Lung (tissue), 17 donors: ENCODE measurements at places on chromosomes 11 and 22. TPM values are rescaled to one million over a fixed set of nuclear protein-coding genes. Genes with fewer than 3 reads are reported as not detected.

GRCh38 chr11:100908746-100909145, 220.9 kb downstream of the PGR start:
- DNase-seq: no peak

DNA sequence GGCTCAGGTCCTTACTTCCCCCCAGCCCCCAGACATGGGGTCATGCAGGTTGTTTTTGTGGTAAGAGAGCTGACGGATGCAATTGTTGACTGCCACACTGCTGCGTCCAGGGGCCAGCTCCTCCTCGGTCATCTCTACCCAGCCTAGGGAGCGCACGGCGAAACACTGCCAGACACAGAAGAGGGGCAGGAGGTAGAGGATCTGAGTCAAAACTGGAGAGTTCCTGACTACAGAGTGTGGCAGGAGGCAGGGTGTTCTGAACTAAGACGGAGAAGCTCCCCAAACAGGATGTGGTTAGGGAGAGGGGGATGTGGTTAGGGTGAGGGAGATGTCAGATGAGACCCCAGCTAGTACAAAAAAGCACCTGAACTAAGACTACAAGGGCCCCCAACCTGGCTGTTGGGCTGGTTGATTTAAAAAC, 12.3 kb downstream of the SMPD1 start:
- no peak for DNase-seq

The PCNX3 gene
- 13.9 TPM for total RNA-seq

DNA sequence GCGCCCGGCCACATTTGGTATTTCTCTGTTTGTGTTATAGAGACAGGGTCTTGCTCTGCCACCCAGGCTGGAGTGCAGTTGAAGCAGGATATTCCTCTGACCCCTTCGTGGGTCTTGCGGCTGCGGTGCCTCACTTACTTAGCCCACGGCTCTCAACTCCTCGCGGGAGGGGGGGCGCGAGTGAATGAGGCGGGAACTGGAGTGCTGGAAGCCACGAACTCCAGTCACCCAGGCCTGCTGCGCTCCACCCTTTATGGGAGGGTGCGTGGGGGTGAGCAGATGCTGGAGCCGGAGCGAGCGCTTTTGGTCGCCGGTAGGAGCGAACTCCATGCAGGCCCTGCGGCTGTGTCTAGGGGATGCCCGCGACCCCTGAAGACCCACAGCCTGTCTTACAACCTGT, 1.8 kb downstream of the C11orf54 start:
- DNase-seq: no peak

DNA sequence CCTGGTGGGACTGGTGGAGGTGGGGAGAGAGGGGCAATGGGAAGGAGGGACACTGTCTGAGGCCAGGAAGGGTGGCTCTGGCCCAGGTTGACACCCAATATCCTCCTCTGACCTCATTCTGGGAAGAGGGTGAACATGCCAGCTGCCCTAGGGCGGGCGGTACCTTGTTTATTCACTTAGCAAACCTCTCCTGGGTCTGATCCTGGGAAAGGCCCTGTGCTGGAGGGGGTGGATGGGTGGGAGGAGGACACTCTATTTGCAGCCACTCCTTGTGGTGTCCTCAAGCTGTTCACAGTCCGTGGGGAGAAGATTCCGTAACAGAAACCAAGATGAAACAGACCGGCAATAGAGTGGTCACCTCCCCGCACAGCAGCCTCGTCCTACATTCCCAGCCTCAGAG, 49.7 kb upstream of the EIF3D start:
- DNase-seq: no peak

The COA4 gene
- 40.0 TPM for total RNA-seq

The GRAP2 gene
- 6.9 TPM for total RNA-seq

GRCh38 chr11:116808262-116809175, 14.6 kb downstream of the APOA4 start:
- peak; percentile 25 for DNase-seq

The GNG3 gene
- not detected for total RNA-seq

DNA sequence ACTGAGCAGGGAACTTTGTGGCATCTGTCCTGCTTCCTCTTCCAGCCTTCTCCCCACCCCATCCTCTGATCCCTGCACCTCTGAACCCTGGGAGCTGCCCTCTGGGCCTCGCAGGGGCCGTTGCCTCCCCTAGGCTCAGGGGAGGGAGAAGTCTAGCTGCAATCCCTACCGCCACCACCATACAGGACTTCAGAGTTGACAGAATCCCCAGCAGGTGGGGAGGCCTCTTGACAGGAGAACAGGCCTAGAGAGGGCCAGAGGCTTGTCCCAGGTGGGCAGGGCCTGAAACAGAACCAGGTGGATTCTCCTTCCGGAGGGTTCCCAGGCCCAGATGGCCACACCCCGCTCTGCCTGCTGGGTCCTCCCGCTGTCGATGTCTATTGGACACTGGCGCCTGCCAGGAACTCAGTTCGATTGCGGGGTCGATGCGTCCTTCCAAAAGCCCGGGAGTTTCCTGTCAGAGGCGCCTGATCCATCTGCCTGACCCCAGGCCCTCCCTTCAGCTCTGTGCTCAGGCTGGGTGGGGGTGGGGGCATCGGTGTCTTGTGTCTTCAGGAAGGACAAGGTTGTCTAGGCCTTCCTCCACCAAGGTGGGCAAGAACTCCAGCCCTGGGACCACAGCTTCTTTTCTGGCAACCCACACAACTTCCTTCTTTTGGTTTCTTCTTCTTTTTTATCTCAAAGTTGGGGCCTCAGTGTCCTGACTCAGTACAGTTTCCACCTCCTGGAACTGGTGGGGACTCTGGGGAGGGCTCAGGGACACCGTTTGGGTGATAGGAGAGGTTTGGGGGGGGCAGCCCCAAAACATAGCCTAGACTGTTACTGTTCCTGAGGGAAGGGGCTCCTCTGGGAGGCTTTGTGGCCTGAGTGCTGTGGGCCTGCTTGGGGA, 6.4 kb downstream of the STARD10 start:
- peak; percentile 43 for DNase-seq

GRCh38 chr22:39722501-39722900, 151.9 kb downstream of the CACNA1I start:
- no peak for DNase-seq

DNA sequence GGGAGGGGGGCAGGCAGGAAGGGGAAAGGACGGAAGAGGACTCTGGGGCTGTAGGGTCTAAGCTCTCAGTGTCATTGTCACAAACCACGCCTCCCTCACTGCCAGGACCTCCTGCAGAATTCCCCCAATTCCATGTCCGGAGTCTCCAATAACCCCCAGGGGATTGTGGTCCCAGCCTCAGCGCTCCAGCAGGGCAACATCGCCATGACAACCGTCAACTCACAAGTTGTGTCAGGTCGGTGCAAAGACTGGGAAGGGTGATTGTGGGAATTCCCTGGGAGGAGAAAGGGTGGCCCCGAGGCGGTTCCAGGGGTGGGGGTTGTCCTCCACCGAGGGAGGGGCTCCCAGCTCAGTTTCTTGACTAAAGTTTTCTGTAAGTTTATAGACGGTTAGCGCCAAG, 86.0 kb downstream of the FEZ1 start:
- peak; percentile 43 for DNase-seq

DNA sequence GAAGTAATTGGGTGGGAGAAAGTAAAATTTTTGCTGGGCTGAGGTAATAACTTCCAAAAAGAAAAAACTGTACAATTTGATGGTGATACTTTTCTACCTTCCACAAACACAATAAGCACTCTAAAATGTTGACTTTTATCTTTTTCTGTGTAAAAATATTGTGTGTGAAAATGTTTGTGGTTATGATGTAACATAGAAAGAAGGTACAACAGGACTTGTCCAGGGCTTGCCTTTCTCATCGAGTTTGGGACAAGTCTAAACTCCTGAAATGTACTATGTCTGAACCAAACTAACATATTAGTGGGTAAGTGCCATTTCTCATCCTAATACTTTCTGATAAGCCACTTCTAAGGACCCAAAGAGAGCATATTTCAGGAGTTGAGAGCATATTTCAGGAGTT, 174.2 kb upstream of the PDGFD start:
- no peak for DNase-seq

The IFITM10 gene
- 18.8 TPM for total RNA-seq

- DNase-seq: no peak
Measured at GRCh38 chr11:102322560-102322959, 5.3 kb downstream of the BIRC3 start.

The TRIM29 gene
- 4.4 TPM for total RNA-seq

DNA sequence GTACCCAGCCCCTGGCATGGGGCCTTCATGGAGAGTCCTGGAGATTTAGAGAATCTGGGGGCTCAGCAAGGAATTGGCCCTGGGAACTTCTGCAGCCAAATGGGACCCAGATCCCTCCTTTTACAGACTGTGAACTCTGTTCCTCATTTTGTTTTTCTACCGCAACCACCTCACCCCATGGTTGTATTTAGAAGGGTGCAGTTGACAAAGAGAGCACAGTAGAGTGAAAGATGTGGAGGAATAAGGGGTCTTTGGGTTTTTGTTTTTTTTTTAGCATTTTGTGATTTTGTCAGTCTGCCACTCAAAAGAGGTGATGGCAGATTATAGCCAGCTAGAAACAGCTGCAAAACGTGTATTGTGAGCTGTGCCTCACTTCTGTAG, 1.9 kb downstream of the ZNF74 start:
- no peak for DNase-seq

DNA sequence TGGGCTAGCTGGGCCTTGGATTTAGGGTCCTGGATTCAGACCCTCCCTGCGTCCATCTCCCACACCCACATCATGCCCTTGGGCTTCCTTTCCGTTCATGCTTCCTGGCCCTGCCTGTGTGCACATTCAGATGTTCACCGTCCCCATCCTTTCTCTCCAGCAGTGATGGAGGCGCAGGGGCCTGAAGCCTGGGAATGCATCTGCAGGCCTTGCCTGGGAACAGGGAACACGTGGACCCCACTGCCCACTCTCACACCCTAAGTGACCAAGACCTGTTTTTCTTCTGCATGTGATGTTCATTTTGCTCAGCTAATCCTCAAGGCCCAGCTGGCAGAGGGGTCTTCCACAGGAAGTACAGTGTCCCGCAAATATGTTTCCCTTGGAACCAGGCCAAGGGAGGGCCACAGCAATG, 91.6 kb upstream of the PARVA start:
- DNase-seq: no peak

DNA sequence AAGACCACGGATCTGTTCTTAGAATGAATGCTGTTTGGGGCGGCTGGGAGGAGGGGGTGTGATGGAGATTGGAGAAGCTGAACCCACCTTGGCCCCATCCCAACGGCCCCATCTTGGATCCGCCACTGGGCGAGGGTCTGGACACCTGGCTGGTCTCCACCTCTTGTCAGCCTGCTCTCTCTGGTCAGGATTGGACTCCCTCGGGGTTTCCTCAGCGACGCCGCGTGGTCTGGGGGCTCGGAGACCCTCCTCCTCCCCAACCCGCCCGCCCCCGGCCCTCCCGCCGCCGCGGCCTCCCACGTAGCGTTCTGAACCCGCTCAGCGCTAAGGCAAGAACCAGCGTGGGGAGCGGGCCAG, 4.3 kb upstream of the FLI1 start:
- DNase-seq: no peak

The OR8B3 gene
- not detected for total RNA-seq

The SAA4 gene
- total RNA-seq: 3.8 TPM

DNA sequence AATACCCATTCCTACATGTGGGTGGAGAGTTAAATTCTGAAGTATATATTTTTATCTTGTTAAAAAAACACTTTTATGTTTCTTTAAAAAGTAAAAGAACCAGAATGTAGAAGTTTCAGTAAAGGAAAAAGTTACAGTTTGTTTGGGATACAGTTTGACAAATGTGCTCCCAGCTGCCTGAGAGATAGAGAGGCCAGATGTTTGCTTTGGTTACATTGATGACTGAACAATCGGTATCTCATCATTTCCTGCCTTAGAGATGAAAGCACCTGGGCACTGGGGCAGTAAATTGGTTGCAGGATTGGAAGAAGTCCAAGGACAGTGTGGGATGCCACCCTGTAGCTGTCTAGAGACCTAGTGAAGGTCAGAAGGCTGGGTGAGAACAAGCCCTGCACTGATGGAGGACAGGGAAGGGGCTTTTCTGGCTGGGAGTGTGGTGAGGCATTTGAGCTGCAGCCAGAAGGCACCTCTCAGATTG, 16.6 kb downstream of the MED15 start:
- no peak for DNase-seq

DNA sequence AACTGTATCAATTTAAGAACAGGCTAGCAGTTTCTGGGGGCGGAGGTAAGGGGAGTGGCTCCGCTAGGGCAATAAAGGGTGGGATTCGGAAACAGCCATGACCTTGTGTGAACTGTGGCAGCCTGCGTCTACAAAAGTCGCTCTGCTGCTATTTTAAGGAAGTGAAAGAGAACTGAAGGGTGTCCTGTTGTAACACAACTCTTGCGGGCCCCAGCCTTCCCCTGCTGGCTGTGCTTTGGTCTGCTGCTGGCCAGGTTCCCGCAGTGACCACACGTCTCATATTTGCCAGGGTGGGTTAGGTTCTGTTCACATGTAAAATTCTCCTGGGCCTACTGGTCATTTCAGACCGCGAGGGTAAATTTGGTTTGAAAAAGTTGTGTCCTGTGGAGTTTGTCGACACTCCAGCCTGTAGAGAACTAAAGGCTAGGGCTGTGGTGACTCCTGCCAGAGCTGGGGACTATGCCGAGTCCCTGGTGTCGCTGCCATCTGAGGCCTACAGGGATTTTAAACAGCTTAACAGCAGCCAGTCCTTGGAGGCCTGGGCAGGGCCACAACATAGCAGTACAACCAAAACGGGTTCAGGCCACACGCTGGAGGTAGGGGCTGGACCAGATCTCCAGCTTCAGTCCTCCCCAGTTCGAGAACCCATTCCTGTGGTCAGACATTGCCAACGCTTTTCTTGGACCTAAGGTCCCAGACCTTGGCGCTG, 1.1 kb upstream of the PPFIBP2 start:
- DNase-seq: peak; percentile 56

- no peak for DNase-seq
Measured at GRCh38 chr11:100404907-100405306, 282.2 kb upstream of the ARHGAP42 start.

GRCh38 chr22:41226723-41227655, 13.7 kb downstream of the CHADL start:
- no peak for DNase-seq

DNA sequence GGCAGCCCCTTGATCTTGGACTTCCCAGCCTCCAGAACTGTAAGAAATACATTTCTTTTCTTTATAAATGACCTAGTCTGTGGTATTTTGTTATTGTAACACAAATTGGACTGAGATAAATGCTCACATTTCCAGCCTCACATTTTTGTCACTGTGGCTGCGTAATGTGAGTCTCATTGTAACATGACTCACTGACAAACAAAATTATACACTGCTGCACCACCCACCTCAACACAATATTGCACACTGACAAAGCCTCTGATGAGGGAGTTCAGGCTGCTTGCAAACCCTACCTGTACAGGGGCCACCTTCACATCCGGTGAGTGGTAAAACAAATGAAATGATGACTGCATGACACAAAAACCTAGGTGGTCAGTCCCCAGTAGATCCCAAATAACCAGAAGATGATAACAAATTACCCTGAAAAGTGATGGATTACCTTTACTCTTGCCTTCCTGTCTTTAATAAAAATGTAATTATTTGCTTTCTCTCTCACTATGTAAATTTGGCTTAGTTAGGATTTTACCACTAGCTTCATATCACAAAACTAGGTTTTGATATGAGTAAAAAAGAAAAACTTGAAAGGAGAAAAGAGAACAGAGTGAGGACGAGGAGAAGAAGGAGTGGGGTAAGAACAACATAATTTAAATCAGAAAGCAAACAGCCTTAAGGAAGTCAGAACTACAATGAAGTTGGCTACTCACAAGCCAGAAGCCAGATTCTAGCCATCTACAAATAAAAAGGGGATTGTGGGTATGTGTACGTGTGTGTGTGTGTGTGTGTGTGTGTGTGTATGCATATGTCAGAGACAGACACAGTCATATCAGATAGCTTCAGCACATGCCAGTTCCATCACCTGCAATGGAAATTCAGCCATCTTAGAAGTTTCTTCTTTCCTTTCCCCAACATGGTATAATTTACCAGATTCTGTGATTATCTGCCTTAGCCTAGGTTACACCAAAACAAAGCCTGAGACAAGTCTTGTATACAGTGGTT, 53.4 kb upstream of the SESN3 start:
- DNase-seq: no peak
